Activated T-cell treated with anti-CD3 and anti-CD28 coated beads, Interleukin-2, amount 50 U/mL, for 24 hours (primary cell): ENCODE measurements at places on chromosomes 2 and 18.

DNA sequence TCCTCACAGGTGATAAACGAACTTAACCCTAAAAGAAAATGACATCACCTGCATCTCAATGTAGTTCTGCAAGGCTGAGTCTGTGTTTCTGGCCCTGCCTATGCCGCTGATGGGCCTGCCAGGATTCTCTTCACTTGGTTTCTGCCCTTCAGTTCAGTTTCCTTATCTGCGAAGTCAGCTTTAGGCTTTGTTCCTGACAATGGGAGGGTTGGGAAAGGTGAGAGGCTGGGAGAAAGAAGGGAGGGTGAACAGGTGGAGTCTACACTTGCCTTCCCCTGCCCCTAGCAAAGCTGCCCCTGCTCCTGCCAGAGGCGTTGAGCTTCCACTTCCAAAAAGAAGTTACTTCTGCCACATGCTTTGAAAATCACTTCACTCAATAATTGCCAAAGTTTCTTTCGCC lies 124.0 kb upstream of the APCDD1 start:
- H3K27me3 ChIP-seq: no peaks in the 10 kb centered on the region
- no peaks in the 10 kb centered on the region for H3K36me3 ChIP-seq
- no peaks in the 10 kb centered on the region for H3K4me1 ChIP-seq
- DNase-seq: no peak
- H3K4me3 ChIP-seq: no peak overlapping the region

DNA sequence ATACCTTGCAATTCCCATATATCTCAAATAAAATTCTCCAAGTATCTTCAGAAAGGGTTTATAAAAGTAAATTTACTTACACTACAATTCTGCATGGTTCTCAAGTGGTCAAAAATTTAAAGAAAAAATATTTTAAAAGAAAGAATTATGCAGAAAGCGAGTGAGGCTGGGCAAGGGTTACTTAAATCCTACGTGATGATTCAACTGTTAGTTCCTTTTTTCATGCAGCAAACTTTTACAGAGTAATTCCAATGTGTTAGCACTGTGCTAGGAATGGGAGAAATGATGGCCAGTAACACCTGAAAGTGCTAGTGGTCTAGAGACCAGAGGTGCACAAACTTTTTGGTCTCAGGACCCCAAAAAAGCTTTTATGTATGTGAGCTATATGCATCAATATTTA lies 133.4 kb downstream of the ATAD2B start:
- H3K4me1 ChIP-seq: peaks cover 25% of the 10 kb centered on the region
- no peak for DNase-seq
- no peaks in the 10 kb centered on the region for H3K27me3 ChIP-seq
- no peak overlapping the region for H3K4me3 ChIP-seq

- H3K4me3 ChIP-seq: no peak overlapping the region
- H3K27me3 ChIP-seq: no peaks in the 10 kb centered on the region
- H3K4me1 ChIP-seq: peaks cover 23% of the 10 kb centered on the region
- H3K36me3 ChIP-seq: peaks cover 7% of the 10 kb centered on the region
- DNase-seq: no peak
These were observed 3.9 kb upstream of the TMBIM1 start for GRCh38 chr2:218296200-218296599.

DNA sequence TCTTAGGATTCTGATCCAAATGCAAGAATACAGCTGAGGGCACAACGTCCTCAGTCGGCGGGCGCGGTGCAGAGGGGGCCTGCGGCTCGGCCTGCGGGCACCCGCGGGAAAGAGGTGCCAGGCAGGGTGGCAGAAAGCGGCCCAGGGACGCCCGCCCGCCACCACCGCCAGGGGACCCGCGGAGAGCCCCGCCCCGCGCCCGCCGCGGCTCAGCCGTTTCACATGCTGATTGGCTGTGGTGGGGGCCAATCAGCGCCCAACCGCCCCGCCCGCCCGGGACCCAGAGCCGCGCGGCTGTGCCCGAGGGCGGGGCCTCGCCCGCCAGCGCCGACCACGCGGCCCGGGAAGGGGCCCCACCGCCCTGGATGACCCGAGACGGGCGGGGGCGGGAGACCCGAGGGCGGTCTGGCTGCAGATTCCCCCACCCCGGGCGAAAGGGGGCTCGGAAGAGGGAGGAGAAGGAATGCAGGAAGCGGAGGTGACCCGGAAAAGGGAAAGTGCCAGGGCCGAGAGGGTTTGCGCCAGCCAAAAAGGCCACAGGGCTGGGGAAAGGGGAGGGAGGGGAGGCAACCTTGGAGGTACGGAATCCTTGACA lies 8.0 kb downstream of the IRS1 start:
- H3K4me1 ChIP-seq: peaks cover 55% of the 10 kb centered on the region
- H3K27ac ChIP-seq: peak overlapping the region; percentile 96
- peak overlapping the region; percentile 80 for H3K4me3 ChIP-seq
- peak; percentile 94 for DNase-seq
- H3K36me3 ChIP-seq: peaks cover 7% of the 10 kb centered on the region

GRCh38 chr2:88144914-88145497 lies 17.1 kb upstream of the FABP1 start:
- no peaks in the 10 kb centered on the region for H3K4me1 ChIP-seq
- no peak overlapping the region for H3K27ac ChIP-seq
- H3K27me3 ChIP-seq: peaks cover 41% of the 10 kb centered on the region
- H3K36me3 ChIP-seq: no peaks in the 10 kb centered on the region
- DNase-seq: no peak
- H3K4me3 ChIP-seq: no peak overlapping the region
